ENCODE measurements at places on chromosomes 11 and 22.

DNA sequence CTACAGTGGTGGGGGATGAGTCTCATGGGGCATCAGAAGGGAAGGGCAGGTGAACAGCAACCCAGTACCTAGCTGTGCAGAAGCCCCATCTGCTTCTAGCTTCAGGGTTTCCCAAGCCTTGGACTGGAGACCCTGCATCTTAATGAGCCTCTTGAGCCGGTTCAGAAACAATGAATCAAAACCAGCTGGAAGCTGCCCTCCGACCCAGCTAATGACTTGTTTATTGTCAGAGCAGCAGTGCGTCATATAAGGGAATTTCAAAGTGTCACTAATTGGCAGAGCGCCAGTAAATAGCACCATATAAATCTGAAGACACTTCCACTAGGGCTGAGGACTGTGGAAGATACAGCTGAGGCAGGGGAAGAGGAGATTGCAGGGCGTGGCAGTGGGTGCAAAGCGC, 57.5 kb downstream of the RPUSD4 start:
- DNase-seq, result peak; percentile 96

- no peak for DNase-seq
Measured at GRCh38 chr11:57214494-57214893, 22.6 kb downstream of the APLNR start.

DNA sequence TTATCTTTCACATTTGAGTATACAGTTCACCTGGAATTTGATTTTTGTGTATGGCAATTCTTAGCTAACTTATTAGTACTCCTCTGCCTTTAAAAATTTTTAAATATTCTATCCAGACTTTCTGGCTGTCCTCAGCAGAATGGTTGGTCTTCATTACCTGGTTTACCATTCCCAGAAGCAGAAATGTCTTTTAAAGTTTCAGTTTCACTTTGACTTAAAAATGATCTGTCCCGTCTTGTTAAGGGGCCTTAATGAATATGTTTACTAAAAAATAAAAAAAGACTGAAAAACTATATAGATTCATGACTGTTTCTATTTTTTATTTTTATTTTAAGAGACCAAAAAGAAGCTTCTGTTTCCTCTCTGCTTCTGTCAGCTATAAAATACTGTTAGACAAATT, 70.5 kb upstream of the TNRC6B start:
- no peak for DNase-seq

GRCh38 chr11:19970944-19971343, 189.3 kb downstream of the DBX1 start:
- no peak for DNase-seq

DNA sequence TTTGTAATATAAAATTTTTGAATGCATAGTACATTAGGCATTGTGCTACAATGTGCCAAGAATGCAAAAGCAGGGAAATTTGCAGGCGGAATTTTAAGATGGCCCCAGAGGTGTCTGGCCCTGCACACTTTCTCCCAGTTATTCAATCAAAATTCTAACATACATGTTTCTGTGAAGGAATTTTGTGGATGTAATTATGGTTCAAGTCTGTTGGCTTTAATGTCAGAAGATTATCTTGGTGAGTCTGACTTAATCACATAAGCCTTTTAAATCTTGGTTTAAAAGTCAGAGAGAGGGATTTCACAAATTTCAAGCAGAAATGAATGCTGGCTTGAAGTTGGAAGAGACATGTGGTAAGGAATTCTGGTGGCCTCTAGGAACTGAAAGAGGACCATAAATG, 423.4 kb upstream of the CCDC179 start:
- DNase-seq, result no peak

GRCh38 chr11:36073411-36074203, 129.7 kb downstream of the LDLRAD3 start:
- DNase-seq, result peak; percentile 80

DNA sequence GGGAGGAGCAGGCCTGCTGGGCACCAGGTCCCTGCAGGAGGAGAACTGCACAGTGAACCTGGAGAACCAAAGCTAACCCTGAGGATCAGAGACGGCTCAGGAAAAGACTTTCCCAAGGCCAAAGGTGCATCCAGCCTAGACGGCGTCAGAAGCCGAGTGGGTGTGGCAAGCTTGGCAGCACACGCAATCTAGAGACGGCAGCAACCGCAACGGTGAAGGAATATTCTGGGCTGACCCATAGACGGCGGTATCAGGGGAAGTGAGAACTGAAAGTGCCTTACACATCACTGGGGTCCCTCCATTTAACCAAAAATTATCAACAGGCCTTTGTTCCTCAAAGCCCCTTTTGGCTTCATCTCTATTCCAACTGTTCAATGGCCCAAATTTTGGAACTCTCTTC, 26.2 kb downstream of the SPATA19 start:
- no peak for DNase-seq

- no peak for DNase-seq
Measured at GRCh38 chr11:26782220-26782965, 60.5 kb upstream of the SLC5A12 start.

- no peak for DNase-seq
Measured at GRCh38 chr22:37472418-37473006, 13.7 kb downstream of the MFNG start.

DNA sequence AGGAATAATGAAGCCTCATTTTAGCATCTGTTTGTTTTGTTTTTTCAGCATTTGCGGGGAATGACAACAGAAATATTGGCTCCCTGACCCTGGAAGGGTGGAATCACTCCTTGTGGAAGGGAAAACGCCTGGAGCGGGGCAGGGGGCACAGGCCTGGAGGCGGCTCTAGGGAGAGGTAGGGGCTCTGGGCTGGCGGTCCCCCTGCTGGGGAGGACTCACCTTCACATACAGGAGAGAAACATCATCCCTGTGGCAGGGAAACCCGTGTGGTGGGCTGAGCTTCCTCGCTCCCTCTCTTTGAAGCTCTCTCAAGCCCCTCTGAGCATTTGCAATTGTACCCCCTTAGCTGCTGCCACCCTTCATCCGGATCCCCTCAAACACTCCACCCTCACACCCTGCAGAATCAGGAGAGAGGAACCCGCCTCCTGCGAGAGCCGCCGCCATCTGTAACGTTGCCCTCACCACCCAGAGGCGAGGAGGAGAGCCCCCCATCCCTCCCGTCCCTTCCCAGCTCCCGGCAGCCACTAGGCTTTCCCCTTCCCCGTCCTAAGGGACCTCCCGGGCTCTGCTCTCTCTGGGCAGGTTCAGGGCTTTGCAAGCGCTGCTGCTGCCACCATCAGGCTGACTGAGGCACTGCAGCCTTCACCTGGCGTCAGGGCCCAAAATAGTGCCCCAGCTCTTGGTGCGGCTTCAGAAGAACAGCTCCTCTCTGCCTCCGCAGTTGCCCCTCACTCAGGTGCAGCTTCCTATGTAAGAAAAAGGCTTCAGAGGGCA, 10.4 kb downstream of the KIRREL3 start:
- peak; percentile 93 for DNase-seq

GRCh38 chr22:31179345-31179744, 19.4 kb downstream of the RNF185 start:
- DNase-seq, result no peak

DNA sequence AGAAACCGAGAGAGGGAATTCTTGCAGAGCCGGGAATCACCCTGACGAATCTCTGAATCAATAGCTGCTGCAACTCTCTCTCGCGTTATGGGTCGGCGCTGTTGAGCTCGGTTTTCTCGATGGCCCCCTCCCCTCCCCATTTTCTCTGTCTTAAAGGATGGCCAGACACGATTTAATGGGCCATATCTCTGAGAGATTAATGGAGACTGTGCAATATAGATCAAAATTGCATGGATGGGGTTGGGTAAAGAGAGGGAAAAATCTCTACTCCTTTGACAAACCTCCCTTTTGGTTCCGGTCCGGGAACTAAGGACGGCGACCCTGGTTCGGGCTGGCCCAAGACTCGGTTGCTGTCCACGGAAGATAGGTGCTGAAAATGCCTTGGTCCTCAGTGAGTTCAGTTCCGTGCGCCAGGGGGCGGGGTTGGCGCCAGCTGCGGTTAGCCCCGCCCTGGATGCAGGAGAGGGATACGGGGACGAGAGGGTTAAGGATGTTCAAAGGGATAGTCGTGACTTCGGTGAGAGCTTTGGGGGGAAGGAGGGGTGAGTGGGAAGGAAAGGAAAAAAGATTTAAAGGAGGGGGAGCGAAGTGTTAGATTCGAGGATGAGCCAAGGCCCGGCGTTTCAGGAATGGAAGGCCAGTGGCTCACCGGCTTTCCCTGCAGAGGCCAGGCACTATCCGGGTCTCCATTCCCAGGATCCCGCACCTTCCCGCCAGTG, 103.6 kb upstream of the HSD17B12 start:
- DNase-seq, result peak; percentile 88

GRCh38 chr11:122305426-122306320, 189.7 kb upstream of the BLID start:
- DNase-seq, result no peak

GRCh38 chr22:27470169-27470772, 331.3 kb downstream of the MN1 start:
- no peak for DNase-seq

- no peak for DNase-seq
Measured at GRCh38 chr11:76602431-76602861, 68.1 kb downstream of the LRRC32 start.

DNA sequence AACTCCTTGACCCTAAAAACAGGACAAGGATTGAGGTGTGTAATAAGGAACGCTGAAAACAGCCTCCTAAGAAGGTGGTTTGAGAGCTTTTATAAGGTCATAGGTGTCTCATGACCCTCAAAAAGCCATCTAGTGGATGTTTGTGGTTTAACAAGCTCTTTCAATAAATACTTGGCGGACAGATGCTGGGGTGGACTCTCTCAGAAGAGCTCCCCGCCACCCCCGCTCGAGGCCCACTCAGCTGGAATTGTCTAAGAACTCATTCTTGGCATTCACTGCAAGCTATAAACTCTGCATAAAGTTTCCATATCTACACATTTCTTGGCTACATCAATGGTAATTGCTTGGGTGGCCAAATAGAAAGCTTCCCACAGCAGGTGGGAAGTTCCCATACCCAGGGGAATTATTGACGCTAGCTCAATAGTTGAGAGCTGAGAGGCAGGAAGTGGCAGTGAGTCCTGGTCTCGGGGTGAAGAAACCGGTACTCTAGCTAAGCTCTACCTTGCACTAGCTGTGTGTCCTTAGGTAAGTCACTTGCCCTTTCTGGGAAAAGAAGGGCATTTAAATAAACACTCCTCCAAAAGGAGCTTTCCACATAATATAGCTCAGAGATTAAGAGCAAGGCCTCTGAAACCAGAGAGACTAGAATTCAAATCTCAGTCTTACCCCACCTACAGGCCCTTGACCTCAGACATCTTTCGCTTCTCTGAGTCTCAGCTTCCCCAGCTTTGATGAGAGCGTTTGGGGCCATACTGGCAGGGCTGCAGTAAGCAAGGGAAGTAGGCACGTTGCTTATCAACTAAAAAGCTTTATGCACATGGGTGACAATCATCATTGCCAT, 6.4 kb downstream of the MS4A15 start:
- DNase-seq, result no peak

DNA sequence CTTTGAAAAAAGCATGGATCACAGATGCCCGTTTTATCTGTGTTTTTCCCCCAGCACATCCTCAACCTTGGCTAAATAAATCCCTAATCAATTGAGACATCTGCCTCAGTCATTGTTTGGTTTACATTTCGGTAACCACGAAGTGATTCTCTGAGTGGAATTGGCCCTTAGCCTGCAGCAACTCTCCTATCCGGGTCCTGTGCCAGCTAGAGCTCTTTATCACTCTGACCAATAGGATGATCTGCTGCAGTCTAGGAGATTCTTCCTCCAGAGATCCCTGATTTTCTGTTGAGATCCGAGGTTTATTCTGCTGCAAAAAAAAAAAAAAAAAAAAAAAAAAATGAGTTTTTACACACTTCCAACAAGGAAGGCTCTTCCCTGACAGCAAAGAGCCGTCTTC, 137.3 kb downstream of the KCNA4 start:
- no peak for DNase-seq

DNA sequence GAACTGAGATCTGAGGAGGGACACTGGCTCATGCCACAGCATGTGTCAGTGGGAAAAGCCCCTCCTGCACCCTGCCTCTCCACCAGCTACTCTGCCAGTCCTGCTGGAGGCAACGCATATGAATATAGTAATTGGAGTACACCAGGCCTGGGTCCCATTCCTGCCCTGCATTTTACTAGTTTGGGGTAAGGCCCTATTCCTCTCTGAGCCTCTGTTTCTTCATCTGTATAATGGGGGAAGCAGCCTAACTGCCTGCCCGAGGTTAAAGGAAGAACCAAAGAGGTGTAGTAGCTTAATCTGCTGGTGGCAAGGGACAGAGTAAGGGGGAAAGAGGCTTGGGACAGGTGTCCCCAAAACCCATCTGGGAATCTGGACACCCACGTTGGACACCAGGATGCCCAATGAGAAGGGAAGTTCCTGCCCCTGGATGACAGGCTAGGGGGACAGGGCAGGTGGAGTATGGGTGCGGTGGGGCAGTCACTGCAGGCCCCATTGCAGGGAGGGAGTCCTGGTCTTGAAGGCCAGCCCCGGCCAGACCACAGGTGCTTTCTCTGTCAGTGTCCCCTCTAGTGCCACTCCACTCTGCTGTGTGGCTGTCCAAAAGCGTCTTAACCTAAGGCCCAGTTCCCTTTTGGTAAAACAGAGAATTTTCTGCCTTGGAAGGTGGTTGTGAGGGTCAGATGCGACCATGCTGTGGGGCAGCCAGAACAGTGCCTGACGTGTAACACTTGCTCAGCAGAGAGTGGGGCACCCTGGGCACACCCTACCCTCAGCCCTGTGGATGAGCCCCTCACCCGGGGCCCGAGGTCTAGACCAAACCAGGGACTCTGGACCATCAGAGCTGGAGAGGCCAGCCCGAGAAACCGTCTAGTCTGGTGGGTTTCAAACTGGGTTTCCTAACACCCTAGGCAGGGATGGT, 11.5 kb downstream of the TSKU start:
- no peak for DNase-seq

DNA sequence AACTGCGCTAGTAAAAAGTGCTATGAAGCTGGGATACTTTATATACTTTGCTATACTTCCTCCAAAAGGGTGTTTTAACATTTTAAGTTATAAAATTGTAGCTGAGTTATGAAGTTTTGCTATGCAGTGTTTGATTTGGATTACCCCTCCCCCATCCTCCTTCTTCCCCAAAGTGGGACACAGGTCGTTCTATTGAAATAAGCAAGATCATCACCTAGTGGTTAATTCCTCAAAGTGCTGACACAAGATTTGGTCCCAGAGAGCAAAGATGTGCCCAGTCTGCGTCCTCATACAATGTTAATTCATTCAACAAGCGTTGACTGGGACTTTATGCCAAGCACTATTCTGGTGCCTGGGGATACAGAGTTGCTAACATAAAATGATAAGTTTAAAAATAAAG, 78.5 kb downstream of the SPON1 start:
- DNase-seq, result no peak

GRCh38 chr22:11360632-11361031, 4167.4 kb upstream of the OR11H1 start:
- no peak for DNase-seq

GRCh38 chr11:109433753-109434256, 11.8 kb downstream of the C11orf87 start:
- no peak for DNase-seq

- DNase-seq, result no peak
Measured at GRCh38 chr22:46416520-46416871, 81.0 kb downstream of the TRMU start.

All from eye (tissue), 1 donor.